Left lung (tissue), 14 donors: ENCODE measurements at places on chromosomes 12 and 14.
A peak's percentile ranks its signal among the peaks of the same experiment; 100 is the strongest.

DNA sequence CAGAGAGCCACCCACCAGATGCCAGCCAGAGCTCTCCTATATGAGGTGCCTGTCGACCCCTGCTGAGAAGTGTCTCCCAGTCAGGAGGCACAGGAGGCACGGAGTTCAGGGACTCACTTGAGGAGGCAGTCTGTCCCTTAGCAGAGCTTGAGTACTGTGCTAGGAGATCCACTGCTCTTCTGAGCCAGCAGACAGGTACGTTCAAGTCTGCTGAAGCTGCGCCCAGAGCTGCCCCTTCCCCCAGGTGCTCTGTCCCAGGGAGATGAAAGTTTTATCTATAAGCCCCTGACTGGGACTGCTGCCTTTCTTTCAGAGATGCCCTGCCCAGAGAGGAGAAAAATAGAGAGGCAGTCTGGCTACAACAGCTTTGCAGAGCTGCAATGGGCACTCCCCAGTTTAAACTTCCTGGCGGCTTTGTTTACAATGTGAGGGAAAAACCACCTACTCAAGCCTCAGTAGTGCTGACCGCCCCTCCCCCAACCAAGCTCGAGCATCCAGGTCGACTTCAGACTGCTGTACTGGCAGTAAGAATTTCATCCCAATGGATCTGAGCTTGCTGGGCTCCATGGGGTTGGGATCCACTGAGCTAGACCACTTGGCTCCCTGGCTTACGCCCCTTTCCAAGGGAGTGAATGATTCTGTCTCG is 146.7 kb upstream of the USP15 start:
- DNase-seq, result no peak

DNA sequence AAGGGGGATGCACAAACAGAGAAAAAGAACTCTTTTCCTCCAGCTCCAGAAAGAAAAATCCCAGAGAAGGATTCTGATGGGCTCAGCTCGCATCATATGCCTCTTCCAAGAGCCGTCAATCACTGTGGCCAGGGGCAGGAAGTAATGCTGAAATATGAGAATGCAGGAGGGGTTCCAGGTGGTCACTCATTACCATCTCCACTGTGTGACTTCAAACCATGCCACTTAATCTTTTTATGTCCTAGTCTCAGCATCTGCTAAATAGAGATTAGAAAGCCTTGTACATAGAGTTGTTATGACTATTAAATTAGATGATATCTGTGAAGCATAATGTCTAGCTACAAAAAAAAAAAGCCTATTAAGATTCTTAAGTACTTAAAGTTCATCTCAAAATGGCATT is 65.6 kb upstream of the FICD start:
- DNase-seq, result no peak

DNA sequence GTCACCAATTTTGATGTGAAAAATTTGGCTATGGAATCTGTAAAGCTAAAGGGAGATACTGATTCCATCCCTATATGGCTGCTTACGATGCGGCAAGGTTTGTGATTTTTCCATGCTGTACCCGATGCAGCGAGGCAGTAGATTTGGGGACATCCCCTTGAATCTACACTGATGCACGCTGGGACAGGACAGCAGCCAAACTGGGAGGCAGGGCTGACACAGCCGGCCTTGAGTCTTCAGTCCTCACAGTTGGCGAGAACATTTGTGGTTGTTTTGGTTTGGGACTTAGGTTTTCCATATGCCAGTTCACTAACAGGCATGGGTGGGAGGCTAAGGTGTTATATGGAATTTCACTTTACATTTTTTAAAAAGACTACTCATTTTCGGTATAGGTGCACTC is 3.8 kb downstream of the GALNT16 start:
- DNase-seq, result no peak

GRCh38 chr14:52902971-52903619 is 47.8 kb downstream of the FERMT2 start:
- DNase-seq, result no peak

- peak; percentile 63 for DNase-seq
Measured at GRCh38 chr12:119804011-119804641, 73.0 kb downstream of the CIT start.

DNA sequence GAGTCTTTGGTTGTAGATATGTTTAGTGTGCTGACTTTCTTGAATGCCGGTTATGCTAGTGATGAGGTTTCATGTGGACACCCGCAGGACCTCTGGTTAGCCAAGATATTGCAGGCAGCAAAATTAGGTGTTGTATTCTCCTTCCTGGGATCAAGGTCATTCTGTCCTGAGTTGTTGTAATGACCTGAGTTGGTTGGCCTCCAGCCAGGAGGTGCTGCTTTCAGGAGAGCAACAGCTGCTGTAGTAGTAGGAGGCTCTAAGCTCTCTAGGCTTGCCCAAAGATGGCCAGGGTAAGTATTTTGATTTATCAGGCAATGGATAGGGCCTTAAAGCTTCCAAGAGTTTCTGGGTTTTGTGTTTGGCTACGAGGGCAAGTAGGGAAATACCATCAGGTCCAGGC is 56.0 kb upstream of the BDKRB2 start:
- no peak for DNase-seq

DNA sequence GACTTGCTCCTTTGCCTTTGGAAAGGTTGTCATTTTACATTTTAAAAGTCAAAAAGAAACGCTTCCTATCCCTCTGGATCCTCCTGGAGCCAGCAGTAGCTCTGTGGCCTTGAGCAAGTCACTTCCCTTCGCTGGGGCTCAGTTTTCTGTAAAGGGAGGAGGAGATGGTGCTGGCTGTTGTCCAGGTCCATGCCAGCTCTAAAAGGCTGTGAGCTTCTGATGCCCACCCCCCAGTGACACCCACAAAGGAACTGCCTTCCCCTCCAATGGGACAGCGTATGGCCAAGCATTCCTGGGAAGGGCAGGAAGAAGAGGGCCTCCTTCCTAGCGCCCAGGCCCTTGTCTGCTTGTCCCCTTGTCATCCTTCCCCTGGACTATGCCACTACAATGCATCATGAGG is 81.5 kb downstream of the NTF3 start:
- DNase-seq, result no peak

- DNase-seq, result no peak
Measured at GRCh38 chr12:115541891-115542421, 735.5 kb downstream of the MED13L start.

DNA sequence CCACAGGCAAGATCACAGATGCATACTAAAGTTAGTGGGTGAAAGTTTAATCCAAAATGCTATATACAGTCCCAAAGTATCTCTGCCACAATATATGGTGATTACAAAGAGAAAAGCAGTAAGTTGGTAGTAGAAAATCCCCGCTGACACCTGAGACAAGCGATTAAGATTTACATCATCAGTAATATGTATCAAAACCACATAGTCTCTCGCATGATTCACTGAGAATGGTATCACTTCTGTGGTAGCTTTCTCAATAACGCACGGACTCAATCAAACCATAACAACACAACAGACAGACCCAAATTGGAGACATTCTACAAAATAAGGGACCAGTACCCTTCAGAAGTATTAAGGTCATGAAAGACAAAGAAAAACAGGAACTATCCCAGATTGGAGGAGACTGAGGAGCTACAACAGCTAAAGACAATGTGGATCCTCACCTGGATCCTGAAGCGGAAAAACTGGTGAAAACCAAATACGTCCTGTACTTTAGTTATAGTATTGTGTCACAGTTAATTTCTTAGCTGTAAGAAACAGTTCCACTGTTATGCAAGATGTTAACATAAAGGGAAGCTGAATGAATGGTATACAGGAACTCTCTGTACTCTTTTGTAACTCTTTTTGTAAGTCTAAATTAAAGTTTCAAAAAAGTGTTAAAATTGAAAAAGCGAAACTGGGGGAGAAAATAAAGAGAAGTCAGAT is 51.0 kb downstream of the SPTLC2 start:
- DNase-seq, result no peak

- no peak for DNase-seq
Measured at GRCh38 chr14:33163600-33163999, 224.9 kb downstream of the NPAS3 start.
